ENCODE measurements at places on chromosomes 2 and 18. TPM values are rescaled to one million over a fixed set of nuclear protein-coding genes. Genes with fewer than 3 reads are reported as not detected.
A peak's percentile ranks its signal among the peaks of the same experiment; 100 is the strongest.

POTEE gene
- total RNA-seq: 0.29 TPM

GREB1 gene
- total RNA-seq: 0.69 TPM

- H3K4me1 ChIP-seq: peaks cover 10% of the 10 kb centered on the region
- no peaks in the 10 kb centered on the region for H3K36me3 ChIP-seq
- H3K4me3 ChIP-seq: peak overlapping the region; percentile 53
- no peak overlapping the region for H3K27ac ChIP-seq
- peaks cover 3% of the 10 kb centered on the region for H3K27me3 ChIP-seq
- peak; percentile 44 for DNase-seq
Observed at GRCh38 chr2:101152272-101153076, 1.3 kb upstream of the TBC1D8 start.

DNA sequence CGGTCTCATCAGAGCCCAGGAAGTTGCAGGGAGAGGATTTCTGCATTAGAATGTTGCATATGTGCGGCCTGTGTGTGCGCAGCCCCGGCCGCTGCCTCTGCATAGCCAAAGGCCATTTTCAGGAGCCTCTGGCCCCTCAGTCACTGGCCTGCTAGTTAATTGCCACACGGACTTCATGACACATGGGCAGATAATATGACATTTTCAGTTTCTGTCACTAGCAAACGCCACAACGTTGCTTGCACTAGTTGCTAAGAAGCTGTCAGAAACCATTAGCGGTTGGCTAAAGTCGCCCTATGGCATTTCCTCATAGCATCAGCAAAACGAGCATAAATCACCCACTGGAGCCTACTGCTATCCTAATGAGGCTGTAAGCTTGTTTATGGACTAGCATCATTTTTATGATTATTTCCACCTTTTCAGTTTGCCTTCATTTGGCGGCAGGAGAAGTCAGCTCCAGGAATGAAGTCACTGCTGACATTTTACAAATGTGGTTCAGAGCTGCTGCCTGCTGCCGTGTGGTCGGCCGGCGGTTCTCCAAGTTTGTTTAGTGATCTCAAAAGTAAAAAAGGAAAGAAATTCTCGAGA, 73.7 kb downstream of the MEIS1 start:
- H3K4me1 ChIP-seq: no peaks in the 10 kb centered on the region
- no peak for DNase-seq
- H3K27ac ChIP-seq: no peak overlapping the region
- H3K36me3 ChIP-seq: no peaks in the 10 kb centered on the region

- H3K27me3 ChIP-seq: no peaks in the 10 kb centered on the region
- no peak overlapping the region for H3K4me3 ChIP-seq
- H3K4me1 ChIP-seq: no peaks in the 10 kb centered on the region
- no peak overlapping the region for H3K27ac ChIP-seq
- no peak for DNase-seq
Observed at GRCh38 chr2:234678711-234679110, 181.8 kb upstream of the ARL4C start.

GRCh38 chr2:51903728-51904127, 871.8 kb upstream of the NRXN1 start:
- no peaks in the 10 kb centered on the region for H3K27me3 ChIP-seq
- DNase-seq: no peak
- no peaks in the 10 kb centered on the region for H3K4me1 ChIP-seq
- H3K36me3 ChIP-seq: no peaks in the 10 kb centered on the region
- no peak overlapping the region for H3K27ac ChIP-seq

DNA sequence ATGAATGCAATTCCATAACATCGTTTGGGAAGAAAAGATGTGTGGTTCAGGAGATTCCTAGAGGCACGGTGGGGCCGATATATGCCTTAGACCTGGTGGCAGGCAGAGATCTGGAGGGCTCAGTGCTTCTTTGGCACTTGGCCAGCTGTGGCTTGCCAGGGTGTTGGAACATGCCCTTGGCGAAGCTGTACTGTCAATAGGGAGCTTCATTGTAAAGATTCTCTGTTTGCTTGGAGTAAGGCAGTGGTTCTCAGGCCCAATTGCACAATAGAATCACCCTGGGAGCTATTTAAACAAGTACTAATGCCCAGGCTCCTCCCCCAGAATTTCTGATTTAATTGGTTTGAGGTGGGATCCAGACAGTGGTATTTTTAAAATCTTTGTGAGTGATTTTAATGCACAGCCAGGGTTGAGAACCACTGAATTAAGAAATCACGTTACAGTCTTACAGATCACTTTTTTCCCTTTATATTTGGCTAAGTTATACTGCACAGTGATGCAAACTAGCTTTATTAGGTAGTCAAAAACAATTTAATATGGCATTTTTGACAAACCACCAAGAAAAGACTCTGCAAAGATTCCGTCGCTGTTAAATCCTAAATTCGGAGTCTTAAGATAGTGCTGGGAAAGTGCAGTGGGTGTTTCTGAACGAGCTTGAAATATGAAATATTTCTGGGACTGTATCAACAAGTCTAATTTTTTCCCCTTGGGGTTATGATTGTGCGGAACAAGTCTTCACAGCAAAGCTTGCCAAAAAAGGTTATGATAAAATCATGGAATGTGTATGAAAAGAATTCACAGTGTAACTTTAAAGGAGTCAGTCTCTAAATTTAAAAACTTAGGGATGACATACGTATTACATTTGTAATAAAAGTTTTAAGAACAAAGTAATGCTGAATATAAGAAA, 78.0 kb downstream of the CRIM1 start:
- 0 out of 2 replicates have a peak, but pooled peaks cover 4% of the 10 kb centered on the region for H3K27me3 ChIP-seq
- DNase-seq: no peak
- no peaks in the 10 kb centered on the region for H3K4me1 ChIP-seq
- H3K36me3 ChIP-seq: no peaks in the 10 kb centered on the region

GRCh38 chr18:46466234-46467160, 190.5 kb downstream of the LOXHD1 start:
- H3K4me1 ChIP-seq: no peaks in the 10 kb centered on the region
- H3K27ac ChIP-seq: no peak overlapping the region
- DNase-seq: no peak
- H3K27me3 ChIP-seq: no peaks in the 10 kb centered on the region

- DNase-seq: no peak
- H3K4me1 ChIP-seq: no peaks in the 10 kb centered on the region
- H3K36me3 ChIP-seq: no peaks in the 10 kb centered on the region
- no peak overlapping the region for H3K27ac ChIP-seq
- no peaks in the 10 kb centered on the region for H3K27me3 ChIP-seq
Observed at GRCh38 chr2:58501371-58502160, 260.4 kb upstream of the FANCL start.

GRCh38 chr2:24828238-24828996, 35.2 kb downstream of the CENPO start:
- no peaks in the 10 kb centered on the region for H3K4me1 ChIP-seq
- no peak for DNase-seq
- no peak overlapping the region for H3K4me3 ChIP-seq

GRCh38 chr2:34602262-34602661, 1003.2 kb upstream of the FAM98A start:
- no peaks in the 10 kb centered on the region for H3K4me1 ChIP-seq
- H3K27ac ChIP-seq: no peak overlapping the region
- no peak overlapping the region for H3K4me3 ChIP-seq
- H3K36me3 ChIP-seq: no peaks in the 10 kb centered on the region
- no peaks in the 10 kb centered on the region for H3K27me3 ChIP-seq
- peak; percentile 12 for DNase-seq

DNA sequence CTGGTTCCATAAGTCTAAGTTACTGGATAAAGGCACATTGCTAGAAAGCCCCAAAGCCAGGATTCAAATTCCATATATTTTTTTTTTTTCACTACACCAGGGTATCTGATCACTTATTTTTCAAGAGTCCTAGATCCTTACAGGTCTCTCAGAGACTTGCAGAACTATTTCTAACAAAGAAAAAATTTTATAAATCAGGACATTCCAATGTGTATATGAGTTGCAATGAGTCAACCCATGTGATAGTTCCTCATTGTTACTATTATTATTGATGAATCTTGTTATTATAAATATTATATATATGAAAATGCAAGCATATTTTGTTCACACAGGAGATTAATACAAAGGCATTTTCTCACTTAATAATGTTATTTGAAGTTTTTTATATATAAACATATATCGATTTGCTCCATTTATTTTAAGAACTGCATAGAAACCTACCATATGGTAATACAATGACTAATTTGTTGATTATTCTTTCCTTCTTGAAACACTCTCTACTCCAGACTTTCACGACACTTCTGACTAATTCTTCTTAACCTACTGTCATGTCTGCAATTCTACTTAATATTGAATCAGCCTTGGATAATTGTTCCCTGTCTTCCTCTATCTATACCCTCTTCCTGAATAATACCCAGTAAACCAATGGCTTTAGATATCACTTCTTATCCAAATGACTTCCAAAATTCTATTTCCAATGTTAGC, 968.4 kb upstream of the NRXN1 start:
- DNase-seq: no peak
- H3K27ac ChIP-seq: no peak overlapping the region
- no peaks in the 10 kb centered on the region for H3K36me3 ChIP-seq
- no peaks in the 10 kb centered on the region for H3K27me3 ChIP-seq

- peak overlapping the region; percentile 60 for H3K27ac ChIP-seq
- DNase-seq: no peak
- no peaks in the 10 kb centered on the region for H3K27me3 ChIP-seq
- peaks cover 25% of the 10 kb centered on the region for H3K4me1 ChIP-seq
- peaks cover 5% of the 10 kb centered on the region for H3K36me3 ChIP-seq
- no peak overlapping the region for H3K4me3 ChIP-seq
Observed at GRCh38 chr18:76928179-76928868, 106.0 kb downstream of the ZNF236 start.

- no peak overlapping the region for H3K4me3 ChIP-seq
- no peak for DNase-seq
- no peaks in the 10 kb centered on the region for H3K4me1 ChIP-seq
- no peak overlapping the region for H3K27ac ChIP-seq
Observed at GRCh38 chr2:47842846-47843245, 59.9 kb downstream of the MSH6 start.

- H3K4me3 ChIP-seq: no peak overlapping the region
- peaks cover 34% of the 10 kb centered on the region for H3K4me1 ChIP-seq
- H3K36me3 ChIP-seq: no peaks in the 10 kb centered on the region
- no peaks in the 10 kb centered on the region for H3K27me3 ChIP-seq
- no peak overlapping the region for H3K27ac ChIP-seq
Observed at GRCh38 chr18:63095768-63096167, 223.8 kb downstream of the BCL2 start.

MBP gene
- total RNA-seq: 52.5 TPM

GRCh38 chr18:43680096-43680495, 402.8 kb upstream of the SYT4 start:
- no peaks in the 10 kb centered on the region for H3K4me1 ChIP-seq

CGREF1 gene
- not detected for total RNA-seq

GRCh38 chr2:171160956-171161740, 455 bp upstream of the TLK1 start:
- H3K4me1 ChIP-seq: peaks cover 19% of the 10 kb centered on the region
- H3K27ac ChIP-seq: peak overlapping the region; percentile 96
- peak overlapping the region; percentile 91 for H3K4me3 ChIP-seq
- no peaks in the 10 kb centered on the region for H3K27me3 ChIP-seq
- DNase-seq: peak; percentile 54
- H3K36me3 ChIP-seq: no peaks in the 10 kb centered on the region

GRCh38 chr2:187169864-187170263, 278.2 kb downstream of the CALCRL start:
- no peak for DNase-seq
- peaks cover 27% of the 10 kb centered on the region for H3K4me1 ChIP-seq
- no peaks in the 10 kb centered on the region for H3K27me3 ChIP-seq
- no peak overlapping the region for H3K27ac ChIP-seq
- H3K36me3 ChIP-seq: no peaks in the 10 kb centered on the region
- no peak overlapping the region for H3K4me3 ChIP-seq

DNA sequence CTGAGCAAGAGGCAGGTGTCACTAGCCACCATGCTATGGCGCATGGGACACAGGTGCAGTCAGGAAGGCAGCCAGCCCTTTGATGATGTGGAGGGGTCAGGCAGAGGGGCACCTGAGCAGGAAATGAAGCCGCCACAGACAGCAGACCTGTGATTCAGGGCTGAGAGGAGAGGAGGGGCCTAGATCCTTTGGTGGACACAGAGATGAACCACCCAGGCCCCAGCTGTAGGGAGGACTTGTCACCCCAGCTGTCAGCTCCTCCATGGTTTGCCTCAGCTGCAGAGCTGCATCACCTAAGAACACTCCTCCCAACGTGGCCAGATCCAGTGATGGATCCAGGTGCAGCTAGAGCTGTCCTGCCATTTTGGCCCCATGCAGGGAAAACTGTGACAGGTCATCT, 11.6 kb downstream of the ASB18 start:
- no peak overlapping the region for H3K4me3 ChIP-seq
- no peaks in the 10 kb centered on the region for H3K36me3 ChIP-seq
- H3K27me3 ChIP-seq: no peaks in the 10 kb centered on the region
- H3K4me1 ChIP-seq: no peaks in the 10 kb centered on the region
- DNase-seq: no peak
